ENCODE measurements at places on chromosomes 3 and 15. TPM values are rescaled to one million over a fixed set of nuclear protein-coding genes. Genes with fewer than 3 reads are reported as not detected.

ATP13A5 gene
- 0.03 TPM for total RNA-seq

IQSEC1 gene
- 22.5 TPM for total RNA-seq

ECE2 gene
- total RNA-seq: not detected

NR2E3 gene
- 0.33 TPM for total RNA-seq

HIGD2B gene
- 0.17 TPM for total RNA-seq

ADIPOQ gene
- not detected for total RNA-seq

ISY1 gene
- total RNA-seq: 26.2 TPM

ANKRD63 gene
- total RNA-seq: 0.45 TPM

TNNC1 gene
- 4.2 TPM for total RNA-seq

GRCh38 chr15:69395991-69396390 lies 18.2 kb upstream of the KIF23 start:
- DNase-seq: no peak

GRCh38 chr3:68057637-68058320 lies 403.4 kb upstream of the SUCLG2 start:
- no peak for DNase-seq

- peak; percentile 96 for DNase-seq
Measured at GRCh38 chr3:184259878-184260723, 1.3 kb downstream of the CAMK2N2 start.

- DNase-seq: no peak
Measured at GRCh38 chr3:56823984-56824703, 22.4 kb upstream of the ARHGEF3 start.

- no peak for DNase-seq
Measured at GRCh38 chr15:70031713-70032112, 66.0 kb downstream of the TLE3 start.

- DNase-seq: peak; percentile 26
Measured at GRCh38 chr3:46183330-46183729, 24.8 kb downstream of the CCR1 start.

DNA sequence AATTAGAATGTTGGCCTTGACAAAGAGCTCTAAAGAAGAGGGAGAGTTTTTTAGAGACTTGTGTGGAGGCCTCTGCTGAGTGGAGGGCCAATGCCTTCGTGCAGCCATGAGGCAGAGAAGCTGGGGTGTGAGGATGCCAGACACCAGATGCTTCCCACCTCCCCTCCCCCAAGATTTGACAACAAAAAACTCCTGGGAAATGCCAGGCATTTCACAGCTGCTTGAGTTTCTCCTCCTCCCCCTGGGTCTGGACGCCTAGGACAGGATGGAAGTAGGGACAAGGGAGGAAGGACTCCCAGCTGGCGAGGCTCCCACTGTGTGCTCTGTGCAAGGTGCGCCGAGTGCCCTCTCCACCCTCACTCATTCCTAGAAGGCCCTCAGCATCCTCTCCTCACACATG lies 20.1 kb downstream of the TGM4 start:
- peak; percentile 49 for DNase-seq

DNA sequence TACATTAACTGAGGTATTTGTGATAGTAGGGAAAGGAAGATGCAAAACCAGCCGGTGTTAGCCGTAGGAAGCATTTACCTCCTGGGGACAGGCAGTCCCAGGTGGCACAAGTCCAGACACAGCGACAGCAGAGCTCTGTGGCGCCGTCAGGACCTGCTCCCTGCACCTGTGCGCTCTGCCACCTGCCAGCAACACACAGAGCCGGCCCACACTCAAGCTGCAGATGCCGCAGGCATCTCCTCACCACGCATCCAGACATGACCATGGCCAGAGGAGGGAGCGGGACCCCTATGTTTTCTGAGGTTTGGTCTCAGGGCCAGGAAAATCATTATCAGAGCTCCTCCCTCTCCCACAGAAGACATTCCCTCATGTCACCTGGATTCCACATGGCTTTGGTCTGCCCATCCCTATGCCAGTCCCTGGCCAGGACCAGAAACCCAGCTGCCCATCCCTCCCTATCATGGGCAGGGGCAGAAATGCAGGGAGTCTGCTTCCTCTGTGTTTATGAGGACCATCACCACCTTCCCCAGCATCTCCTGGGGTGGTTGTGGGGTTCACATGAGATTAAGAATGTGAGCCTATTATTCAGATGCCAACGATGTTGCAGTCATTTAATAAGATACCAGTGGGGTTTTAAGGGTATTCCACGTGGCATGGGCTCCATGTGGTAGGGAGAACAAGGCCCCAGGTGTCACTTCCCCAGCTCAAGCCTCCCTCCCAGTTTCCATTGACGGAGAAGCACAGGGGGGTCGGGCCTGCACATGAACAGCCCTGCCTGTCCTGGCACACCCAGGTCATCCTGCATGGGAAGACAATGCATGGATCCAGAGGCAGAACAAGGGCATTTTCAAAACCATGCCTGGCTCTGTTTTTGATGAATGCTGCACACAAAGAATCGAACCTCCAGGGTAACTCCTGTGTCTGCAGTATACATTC lies 251.1 kb downstream of the OCA2 start:
- DNase-seq: no peak

- no peak for DNase-seq
Measured at GRCh38 chr3:8982509-8982908, 19.2 kb upstream of the RAD18 start.

- no peak for DNase-seq
Measured at GRCh38 chr3:138445236-138445635, 10.8 kb downstream of the ESYT3 start.

DNA sequence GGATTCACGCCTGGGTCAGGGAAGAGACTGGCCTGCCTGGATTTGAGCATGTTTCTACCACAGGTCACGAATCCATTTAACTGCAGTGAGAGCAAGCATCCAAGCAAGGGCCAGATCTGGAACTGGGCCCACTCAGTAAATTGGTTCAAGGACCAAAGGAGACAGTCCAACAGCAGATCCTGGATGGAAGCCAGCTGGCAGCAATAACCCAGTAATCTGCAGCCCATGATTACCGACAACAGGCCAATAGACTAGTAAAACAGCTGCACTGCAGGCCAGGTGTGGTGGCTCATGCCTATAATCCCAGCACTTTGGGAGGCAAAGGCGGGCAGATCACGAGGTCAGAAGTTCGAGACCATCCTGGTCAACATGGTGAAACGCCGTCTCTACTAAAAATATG lies 11.8 kb downstream of the SAMD7 start:
- no peak for DNase-seq

DNA sequence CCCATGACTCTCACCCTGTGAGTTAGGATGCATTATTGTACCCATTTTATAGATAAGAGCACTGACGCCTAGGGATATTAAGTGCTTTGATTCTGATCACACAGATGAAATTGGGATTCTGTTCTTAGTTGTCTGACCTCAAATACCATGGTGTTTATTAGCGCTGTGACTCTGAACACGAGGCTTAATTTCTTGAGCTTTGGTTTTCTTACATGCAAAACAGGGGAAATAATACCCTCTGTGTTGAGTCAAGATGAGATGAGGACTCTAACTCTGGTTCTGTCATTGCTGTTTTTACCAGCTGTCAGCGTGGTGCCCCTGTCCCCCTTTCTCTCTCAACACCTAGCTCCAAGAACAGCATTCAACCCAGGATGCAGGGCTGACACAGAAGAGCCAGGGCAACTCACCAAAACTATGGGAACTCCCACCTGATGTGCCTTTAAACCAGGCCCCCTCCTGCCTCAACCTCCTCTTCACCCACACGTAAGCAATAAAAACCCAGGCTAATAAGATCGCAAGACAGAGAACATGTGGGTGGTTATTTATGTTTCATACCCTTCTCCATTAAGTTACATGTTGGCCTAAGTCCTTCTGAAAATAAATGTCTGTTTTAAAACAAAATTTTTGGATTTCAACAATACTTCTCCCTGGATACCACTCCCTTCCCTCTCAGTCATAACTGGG lies 100.1 kb upstream of the SPATA12 start:
- DNase-seq: no peak

- peak; percentile 89 for DNase-seq
Measured at GRCh38 chr3:50256978-50257890, 11.7 kb upstream of the SEMA3B start.

- DNase-seq: no peak
Measured at GRCh38 chr15:22815766-22816165, 22.7 kb upstream of the NIPA2 start.

GRCh38 chr3:140469491-140469890 lies 208.4 kb upstream of the TRIM42 start:
- no peak for DNase-seq

DNA sequence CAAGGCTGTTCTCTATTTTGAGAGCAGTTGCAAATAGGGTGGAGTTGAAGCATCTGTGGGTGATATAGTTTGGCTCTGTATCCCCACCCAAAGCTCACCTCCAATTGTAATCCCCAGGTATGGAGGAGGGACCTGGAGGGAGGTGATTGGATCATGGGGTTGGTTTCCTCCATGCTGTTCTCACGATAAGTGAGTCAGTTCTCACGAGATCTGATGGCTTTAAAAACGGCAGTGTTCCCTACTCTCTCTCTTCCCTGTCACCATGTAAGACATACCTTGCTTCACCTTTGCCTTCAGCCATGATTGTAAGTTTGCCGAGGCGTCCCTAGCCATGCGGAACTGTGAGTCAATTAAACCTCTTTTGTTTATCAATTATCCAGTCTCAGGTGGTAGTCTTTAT lies 21.0 kb downstream of the CHST2 start:
- no peak for DNase-seq

DNA sequence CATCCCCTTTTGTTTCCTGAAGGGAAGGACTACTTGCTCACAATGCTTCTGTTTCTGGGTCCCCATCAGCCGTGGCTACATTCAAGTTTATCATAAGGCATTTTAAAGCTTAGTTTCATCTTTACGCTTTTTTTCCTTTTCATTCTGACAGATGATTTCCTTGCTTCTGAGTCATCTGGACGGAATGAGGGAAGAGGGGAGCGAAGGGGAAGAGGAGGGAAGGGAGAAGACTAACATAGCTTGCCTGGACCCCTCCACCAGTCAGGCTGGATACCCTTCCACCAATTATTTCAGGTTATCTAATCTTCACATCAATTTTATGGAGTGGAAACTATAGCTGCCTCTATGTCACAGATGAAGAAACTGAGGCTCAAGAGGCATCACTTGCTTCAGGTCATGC lies 27.6 kb downstream of the FAM3D start:
- DNase-seq: no peak

- DNase-seq: no peak
Measured at GRCh38 chr3:189042832-189043231, 128.9 kb upstream of the TPRG1 start.

GRCh38 chr3:101249522-101249921 lies 70.9 kb downstream of the IMPG2 start:
- DNase-seq: no peak

DNA sequence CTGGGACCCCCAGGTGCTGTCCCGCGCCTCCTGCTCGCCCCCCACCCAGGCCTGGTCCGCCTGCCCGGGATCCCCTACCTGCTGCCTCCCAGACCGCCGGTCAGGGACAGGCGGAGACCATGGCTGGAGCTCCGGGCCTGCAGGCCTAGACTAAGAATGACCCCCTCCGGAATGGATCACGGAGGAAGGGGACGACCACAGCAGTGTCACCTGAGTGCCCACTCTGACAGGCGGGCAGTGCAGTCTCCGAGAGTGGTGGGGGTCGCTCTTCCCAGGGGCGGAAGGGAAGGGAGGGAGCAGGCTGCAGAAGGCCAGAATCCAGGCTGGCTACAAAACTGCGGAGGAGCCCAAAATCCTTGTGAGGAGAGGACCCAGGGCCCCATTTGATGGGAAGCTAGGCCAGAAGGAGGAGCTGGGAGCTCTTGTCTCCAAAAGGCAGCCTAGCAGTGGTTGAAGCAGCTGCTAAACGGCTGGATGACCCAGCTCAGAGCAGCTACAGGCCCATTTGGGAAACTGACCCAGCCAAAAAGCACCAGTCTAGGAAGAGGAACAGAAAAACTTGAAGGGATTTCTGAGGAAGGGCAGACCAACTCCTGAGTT lies 908 bp upstream of the RAB43 start:
- DNase-seq: no peak

DNA sequence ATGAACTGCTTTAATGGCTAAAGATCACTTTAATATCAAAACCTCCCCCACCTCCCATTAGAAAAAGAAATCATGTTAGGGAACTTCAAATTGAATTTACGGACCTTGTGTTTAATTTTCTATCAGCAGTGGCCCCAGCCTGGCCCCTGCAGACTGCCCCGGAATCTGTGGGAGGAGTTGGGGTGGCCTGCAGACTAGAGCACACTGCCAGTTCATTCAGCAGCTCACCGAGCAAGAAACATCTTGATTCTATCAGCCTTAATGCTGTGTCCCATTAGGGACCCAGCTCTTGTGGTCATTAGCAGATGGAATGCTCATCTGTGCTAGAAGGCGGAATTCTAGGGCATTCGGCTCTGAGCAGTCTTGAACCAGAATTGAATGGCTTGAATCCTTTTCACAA lies 54.2 kb downstream of the FLNB start:
- DNase-seq: no peak

DNA sequence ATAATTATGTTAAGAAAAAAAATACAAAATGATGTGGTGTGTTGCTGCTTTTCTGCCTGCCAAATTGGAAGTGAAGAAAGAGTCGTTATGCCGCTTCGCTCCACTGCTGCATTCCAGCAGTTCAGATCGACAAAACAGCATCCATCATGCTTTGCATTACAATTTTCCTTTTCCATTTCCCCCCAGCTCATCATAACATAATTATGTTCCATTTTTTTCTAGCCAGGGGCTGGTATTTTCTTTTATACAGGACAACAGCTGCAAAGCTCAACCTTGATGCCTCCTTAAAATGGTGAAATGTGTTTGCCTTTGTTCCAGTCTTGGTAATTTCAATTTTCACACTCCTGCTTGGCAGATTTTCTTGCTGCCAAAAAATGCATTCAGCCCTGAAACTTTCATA lies 44.9 kb upstream of the KBTBD12 start:
- DNase-seq: no peak

DNA sequence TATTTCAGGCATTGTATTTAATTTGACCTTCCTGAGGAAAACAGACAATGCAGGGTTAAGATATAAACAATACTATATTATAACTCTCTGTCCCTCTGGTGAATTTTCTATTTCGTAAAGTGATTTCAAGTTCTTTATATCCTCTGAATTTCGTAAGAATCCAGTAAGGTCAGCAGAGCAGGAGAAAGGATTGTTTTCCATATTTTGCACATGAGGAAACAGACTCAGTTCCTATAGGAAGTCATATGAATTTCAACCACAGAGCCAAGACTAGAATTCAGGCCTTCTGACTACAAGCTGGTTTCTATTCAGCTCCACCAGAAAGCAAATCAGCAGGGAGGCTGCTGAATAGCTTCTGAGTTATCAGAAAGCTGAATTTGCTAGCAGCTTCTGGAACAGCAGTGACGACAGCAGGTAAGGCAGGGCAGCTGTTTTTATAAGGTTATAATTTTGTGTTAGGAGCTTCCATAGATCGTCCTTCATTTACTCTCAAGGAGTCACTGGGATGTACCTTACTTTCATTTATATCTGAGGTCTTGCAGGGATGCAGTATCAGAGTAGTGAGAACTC lies 11.1 kb upstream of the PLAAT1 start:
- DNase-seq: no peak

DNA sequence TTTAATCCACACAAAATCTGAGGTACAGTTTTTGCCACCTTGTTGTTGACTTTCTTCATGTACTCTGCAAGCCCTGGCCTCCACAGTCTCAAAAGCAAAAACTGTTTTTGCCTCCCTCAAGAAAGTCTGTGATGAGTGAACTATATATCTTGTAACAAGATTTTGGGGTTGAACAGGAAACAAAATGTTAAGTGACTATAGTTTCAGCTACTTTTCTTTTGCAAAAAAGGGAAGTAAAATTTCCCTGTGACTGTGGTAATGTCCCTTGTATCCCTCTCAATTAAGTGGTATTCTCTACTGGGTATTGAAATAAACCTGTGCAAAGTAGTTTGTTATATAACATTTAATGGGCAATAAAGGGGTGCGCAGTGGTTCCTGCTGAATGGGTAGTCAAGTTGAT lies 21.3 kb upstream of the SCAANT1 start:
- no peak for DNase-seq

Data from H7 (cell line).